Activated CD4-positive, CD25-positive, alpha-beta regulatory T cell (primary cell): ENCODE measurements at places on chromosomes 1 and 21.

- DNase-seq, result no peak
These were observed 22.9 kb downstream of the LCA5L start for GRCh38 chr21:39422527-39423241.

GRCh38 chr1:9714257-9714718 lies 62.8 kb downstream of the PIK3CD start:
- no peak for DNase-seq

DNA sequence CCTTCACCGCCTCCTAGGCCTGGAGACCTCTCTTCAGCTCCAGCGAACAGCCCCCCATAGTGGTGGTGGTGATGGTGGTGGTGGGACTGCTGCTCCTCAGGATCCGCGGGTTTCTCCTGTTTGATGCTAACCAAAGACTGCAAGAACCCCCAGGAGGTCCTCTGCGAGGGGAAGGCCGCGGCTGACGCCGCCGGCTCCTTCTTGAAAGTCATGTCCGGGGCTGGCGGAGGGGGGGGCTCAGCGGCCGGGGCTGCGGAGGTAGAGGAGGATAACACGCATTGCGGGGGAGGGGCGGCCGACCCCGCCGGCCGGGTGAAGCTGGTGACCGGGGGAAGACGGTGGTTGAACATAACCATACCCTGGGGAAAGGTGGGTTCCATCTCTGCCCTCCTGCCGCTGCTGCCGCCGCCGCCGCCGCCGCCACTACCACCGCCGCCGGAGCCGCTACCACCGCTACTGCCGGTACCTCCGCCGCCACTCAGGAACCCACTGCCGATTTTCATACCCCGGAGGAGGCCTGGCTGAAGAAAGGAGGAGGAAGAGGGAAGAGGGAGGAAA lies 554 bp downstream of the ZNF281 start:
- DNase-seq, result peak; percentile 28

DNA sequence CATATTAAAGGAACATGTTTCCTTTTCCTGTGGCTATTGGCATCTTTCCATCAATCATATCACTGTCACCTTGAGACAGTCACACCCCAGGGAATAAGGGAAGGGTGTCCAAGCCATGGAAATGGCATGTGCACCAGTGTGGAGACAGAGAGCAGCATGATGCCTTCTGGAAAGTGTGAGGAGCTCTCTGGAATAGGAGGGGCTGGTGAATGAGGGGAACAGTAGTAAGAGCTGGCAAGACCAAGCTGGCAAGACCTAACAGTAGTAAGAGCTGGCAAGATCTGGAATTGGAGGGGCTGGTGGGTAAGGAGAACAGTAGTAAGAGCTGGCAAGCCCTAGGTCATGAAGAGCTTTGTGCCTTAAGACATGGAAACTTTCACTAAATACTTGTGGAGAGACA lies 186.7 kb downstream of the C1orf94 start:
- DNase-seq, result no peak

- no peak for DNase-seq
These were observed 50.8 kb downstream of the CNIH3 start for GRCh38 chr1:224666913-224667312.

DNA sequence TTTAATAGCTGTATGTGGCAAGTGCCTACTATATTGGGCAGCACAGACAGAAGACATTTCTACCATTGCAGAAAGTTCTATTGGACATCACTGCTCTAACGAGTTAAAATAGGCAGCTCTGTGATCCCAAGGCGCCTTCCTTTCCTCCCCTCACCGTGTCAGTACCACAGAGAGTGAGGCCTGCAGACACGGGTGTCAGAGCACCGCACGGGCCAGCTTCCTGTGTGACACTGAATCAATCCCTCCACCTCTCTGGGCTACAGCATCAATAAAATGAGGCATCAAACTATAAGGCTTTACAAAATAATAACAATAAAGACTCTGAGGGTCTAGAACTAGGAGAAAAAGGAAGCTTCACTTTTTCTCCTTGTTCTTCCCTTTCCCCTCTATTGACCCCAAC lies 246.7 kb downstream of the FOXD2 start:
- no peak for DNase-seq

DNA sequence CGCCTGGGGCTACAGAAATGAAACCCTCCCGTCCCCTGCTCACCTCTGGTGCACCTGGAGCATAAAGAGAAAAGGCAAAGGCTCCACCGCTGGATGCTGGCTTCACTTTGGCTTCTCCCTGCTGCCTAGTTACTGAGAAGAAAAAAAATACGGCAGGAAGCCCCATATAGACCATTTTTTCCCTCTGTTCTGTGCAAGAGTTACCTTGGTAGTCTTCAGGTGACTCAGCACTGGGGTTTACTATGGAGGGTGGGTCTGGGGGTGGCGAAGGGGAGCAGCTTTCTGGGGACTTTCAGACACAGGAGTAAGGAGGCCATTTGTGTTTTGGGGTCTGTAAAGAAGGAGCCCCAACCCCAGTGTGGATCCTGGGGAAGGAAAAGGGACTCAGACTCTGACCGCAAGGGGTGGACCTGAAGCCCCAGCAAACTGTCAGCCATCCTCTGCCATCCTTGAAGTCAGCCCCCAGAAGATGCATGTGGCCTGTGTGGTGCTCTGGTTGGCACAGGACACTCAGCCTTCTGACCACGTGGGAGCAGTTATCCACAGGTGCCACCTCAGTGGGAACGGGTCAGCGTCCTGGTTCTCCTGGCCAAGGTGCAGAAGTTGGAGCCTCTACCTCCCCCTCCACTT lies 25.9 kb upstream of the EPS8L3 start:
- DNase-seq, result no peak

DNA sequence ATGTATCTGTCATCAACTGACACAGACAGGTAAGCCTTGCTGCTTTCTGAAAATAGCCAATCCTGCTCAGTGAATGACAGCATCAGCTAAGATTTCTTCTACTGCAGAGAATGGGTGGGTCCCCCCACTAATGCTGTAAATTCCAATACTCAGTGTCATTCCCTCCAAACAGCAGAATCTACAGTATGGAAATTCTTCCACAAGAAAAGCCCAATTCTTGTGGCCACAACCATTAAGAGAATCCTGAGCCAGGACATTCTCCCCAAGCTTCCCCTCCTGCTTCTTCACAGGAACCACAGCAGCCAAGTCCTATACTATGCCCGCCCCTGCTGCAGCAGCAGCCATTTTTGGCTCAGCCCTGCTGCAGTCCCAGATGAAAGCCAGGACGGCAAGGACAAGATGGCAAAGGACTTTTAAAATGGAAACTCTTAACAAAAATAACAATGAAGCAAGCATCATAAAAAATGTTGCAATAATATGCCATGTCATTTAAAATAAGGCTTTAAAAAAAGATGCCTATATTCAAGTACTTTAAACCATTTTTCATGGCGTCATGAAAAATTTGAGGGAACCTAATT lies 26.8 kb downstream of the EIF4G3 start:
- DNase-seq, result no peak

DNA sequence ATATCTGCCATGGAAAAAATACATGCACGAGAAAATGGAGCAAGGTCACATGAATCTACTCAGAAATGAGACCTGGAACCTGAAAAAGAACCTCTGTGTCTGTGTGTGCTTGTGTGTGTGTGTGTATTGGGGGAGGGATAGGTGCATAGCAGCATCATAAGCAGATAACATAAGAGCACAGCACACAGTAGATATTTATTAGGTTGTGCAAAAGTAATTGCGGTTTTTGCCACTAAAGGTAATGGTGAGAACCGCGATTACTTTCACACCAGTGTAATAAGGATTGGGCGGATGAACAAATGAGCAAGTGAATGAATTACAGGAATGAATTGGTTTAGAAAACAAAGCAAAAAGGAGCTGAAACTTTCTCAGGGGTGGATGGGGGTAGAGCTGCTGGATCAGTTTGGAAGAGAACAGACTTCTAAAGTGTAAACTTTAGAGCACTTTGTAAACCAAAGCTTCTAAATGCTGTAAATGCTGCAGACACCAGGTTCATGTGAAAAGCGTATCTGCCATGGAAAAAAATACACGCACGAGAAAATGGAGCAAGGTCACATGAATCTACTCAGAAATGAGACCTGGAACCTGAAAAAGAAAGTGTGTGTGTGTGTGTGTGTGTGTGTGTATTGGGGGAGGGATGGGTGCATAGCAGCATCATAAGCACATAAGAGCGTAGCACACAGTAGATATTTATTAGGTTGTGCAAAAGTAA lies 156.9 kb downstream of the TOMM20 start:
- DNase-seq, result no peak

- no peak for DNase-seq
These were observed 28.1 kb upstream of the SGIP1 start for GRCh38 chr1:66505671-66506392.

- no peak for DNase-seq
These were observed 15.2 kb downstream of the SYNJ1 start for GRCh38 chr21:32712641-32713040.

GRCh38 chr1:61445269-61445825 lies 279.6 kb downstream of the TM2D1 start:
- DNase-seq, result no peak

GRCh38 chr1:226485192-226485591 lies 63.4 kb upstream of the STUM start:
- DNase-seq, result no peak

- DNase-seq, result peak; percentile 8
These were observed 5.9 kb downstream of the BLACAT1 start for GRCh38 chr1:205449750-205450443.

GRCh38 chr1:11929849-11930248 lies 3.6 kb upstream of the KIAA2013 start:
- DNase-seq, result no peak

DNA sequence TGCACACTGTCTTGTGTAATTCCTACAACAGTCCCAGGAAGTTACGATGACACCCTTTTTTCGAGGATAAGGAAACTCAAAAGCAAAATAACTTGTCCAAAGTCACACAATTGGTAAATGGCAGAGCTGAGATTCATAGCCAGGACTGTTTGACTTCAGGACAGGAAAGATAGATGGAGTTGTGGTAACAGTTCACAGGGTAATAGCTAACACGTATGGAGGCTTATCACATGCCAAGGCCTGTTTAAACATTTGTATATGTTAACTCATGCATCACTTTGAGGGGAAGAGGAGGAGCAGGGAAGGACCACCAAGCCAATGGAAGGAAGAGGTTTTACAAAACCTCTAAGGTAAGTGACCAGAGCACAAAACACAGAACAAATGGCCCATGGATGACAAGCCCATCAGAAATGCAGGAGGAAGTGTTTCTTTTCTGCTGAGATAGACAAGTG lies 2.8 kb downstream of the DHCR24 start:
- no peak for DNase-seq

- DNase-seq, result no peak
These were observed 17.3 kb upstream of the PTCH2 start for GRCh38 chr1:44860331-44860730.

GRCh38 chr1:228494970-228495853 lies 8.0 kb downstream of the RNF187 start:
- DNase-seq, result no peak

GRCh38 chr21:34200288-34200905 lies 127.0 kb downstream of the MRPS6 start:
- DNase-seq, result no peak

GRCh38 chr1:26545969-26546323 lies 16.4 kb downstream of the RPS6KA1 start:
- DNase-seq, result no peak

DNA sequence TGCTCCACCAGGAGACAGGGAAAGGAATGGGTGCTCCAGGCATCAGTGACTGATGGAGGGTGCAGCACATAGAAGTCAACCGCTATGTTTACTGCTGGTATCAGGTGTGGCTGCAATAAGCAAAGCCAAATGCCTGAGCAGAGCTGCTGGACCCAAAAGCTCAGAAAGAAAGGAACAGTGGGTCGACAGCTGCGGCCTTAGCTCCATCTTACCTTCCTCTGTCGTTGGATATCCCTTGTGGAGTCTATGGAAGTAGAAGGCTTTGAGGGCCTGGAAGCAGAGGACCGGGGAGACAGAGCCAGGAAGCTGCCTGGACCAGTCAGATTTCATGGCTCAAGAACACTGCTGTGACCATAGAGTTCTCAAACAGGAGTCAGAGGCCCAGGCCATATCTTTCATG lies 45.3 kb downstream of the RIMS3 start:
- DNase-seq, result no peak

DNA sequence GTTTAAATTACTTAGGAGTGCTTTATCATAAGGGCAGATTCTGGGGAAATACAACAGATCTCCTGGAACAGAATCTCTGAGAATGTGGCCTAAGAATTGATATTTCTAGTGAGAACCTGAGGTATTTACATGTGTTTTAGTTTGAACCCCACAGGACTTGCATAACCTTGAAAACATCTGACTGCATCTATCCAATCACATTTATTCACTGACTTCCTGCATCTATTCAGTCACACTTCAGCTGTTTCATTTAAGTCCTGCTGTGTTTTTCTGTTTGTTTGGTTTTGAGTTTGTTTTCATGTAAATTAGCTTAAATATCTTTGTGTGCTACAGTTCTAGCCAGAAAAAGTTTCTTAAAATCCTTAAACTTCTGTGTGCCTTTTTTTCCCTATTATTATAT lies 1260.7 kb downstream of the PLA2G4A start:
- DNase-seq, result no peak

- DNase-seq, result no peak
These were observed 304.7 kb upstream of the PTBP2 start for GRCh38 chr1:96416701-96417444.

GRCh38 chr1:42880384-42880783 lies 34.0 kb downstream of the ZNF691 start:
- DNase-seq, result no peak

DNA sequence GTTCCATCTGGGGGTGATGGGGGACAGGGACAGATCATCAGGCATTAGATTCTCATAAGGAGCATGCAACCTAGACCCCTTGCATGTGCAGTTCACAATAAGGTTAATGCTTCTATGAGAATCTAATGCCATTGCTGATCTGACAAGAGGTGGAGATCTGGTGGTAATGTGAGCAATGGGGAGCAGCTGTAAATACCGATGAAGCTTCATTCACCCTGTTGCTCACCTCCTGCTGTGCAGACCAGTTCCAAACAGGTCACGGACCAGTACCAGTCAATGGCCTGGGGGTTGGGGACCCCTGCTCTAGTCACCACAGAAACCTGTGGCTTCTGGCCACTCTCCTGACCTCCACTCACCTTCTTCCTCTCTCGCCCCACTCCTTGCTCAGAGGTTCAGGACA lies 229.9 kb downstream of the PTPRU start:
- no peak for DNase-seq

- DNase-seq, result no peak
These were observed 323.7 kb downstream of the PLPP3 start for GRCh38 chr1:56255516-56256152.
